B cell (primary cell): ENCODE measurements at places on chromosomes 5 and 9. TPM values are rescaled to one million over a fixed set of nuclear protein-coding genes. Genes with fewer than 3 reads are reported as not detected.

GRCh38 chr5:1824109-1824821 is 23.1 kb downstream of the NDUFS6 start:
- peaks cover 1% of the 10 kb centered on the region for H3K36me3 ChIP-seq
- H3K27ac ChIP-seq = no peak overlapping the region
- no peaks in the 10 kb centered on the region for H3K4me1 ChIP-seq
- no peaks in the 10 kb centered on the region for H3K27me3 ChIP-seq
- H3K4me3 ChIP-seq = no peak overlapping the region

DNA sequence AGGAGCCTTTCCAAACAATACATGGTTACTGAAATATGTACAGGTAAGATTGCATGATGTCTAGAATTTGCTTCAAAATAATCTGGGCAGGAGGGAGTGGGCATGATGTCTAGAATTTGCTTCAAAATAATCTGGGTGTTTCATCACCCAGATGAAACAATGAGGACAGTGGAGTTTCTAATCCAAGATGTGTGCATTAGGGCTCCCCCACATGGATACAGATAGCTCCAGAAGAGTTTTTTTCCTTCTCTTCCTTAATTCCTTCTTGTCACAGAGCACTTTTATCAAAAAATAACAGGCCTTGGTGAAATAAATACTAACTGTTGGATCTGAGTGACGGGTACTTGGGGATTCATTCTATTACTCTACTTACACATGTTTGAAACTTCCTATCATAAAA is 14.9 kb downstream of the ATOX1 start:
- no peak overlapping the region for H3K4me3 ChIP-seq
- no peak overlapping the region for H3K27ac ChIP-seq
- peaks cover 4% of the 10 kb centered on the region for H3K36me3 ChIP-seq
- H3K4me1 ChIP-seq = peaks cover 22% of the 10 kb centered on the region

GRCh38 chr9:26205261-26205660 is 527.0 kb upstream of the TUSC1 start:
- H3K27me3 ChIP-seq = no peaks in the 10 kb centered on the region
- no peak overlapping the region for H3K4me3 ChIP-seq
- DNase-seq = no peak
- H3K4me1 ChIP-seq = no peaks in the 10 kb centered on the region

- H3K4me3 ChIP-seq = no peak overlapping the region
- no peaks in the 10 kb centered on the region for H3K36me3 ChIP-seq
- H3K27me3 ChIP-seq = no peaks in the 10 kb centered on the region
- H3K4me1 ChIP-seq = no peaks in the 10 kb centered on the region
- no peak for DNase-seq
- no peak overlapping the region for H3K27ac ChIP-seq
Measured at GRCh38 chr5:180590543-180591310, 572 bp downstream of the SCGB3A1 start.

DNA sequence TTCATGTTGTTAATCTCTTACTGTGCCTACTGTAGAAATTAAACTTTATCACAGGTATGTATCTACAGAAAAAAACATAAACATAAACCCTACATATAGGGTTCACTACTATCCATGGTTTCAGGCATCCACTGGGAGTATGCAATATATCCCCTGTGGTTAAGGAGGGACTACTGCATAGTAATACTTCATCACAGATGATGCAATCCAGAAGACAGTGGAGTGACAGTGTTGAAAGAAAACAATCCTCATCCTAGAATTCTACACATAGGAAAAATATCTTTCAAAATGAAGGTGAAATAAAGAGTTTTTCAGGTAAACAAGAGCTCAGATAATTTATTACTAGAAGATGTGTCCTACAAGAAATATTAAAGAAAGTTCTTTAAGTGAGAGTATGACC is 105.9 kb downstream of the HOMER1 start:
- H3K27ac ChIP-seq = no peak overlapping the region
- no peaks in the 10 kb centered on the region for H3K4me1 ChIP-seq
- no peaks in the 10 kb centered on the region for H3K36me3 ChIP-seq
- DNase-seq = no peak

MYOT gene
- not detected in 2 replicates for total RNA-seq

DNA sequence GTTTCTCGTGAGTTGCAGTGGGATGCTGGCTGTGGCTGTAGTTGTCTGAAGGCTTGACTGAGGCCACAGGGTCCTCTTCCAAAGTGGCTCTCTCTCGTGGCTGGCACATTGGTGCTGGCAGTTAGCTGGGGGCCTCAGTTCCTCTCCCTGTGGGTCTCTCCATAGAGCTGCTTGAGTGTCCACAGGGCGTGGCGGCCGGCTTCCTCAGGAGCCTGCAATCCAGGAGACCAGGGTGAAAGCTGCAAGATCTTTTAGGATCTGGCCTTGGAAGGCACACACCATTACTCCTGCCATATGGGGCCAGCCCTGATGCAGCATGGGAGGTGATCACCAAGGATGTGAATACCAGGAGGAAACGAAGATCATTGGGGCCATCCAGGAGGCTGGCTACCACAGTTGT is 41.1 kb downstream of the ANKRD33B start:
- no peaks in the 10 kb centered on the region for H3K27me3 ChIP-seq
- H3K4me1 ChIP-seq = peaks cover 35% of the 10 kb centered on the region
- no peak overlapping the region for H3K4me3 ChIP-seq
- H3K36me3 ChIP-seq = no peaks in the 10 kb centered on the region
- DNase-seq = peak; percentile 3

- no peaks in the 10 kb centered on the region for H3K36me3 ChIP-seq
- H3K27ac ChIP-seq = no peak overlapping the region
- H3K27me3 ChIP-seq = no peaks in the 10 kb centered on the region
- no peak overlapping the region for H3K4me3 ChIP-seq
- no peak for DNase-seq
Measured at GRCh38 chr9:114746591-114747346, 59.1 kb downstream of the TNFSF15 start.

- no peak overlapping the region for H3K27ac ChIP-seq
- no peak overlapping the region for H3K4me3 ChIP-seq
- no peaks in the 10 kb centered on the region for H3K27me3 ChIP-seq
- peaks cover 10% of the 10 kb centered on the region for H3K4me1 ChIP-seq
- no peaks in the 10 kb centered on the region for H3K36me3 ChIP-seq
- no peak for DNase-seq
Measured at GRCh38 chr9:20398536-20399338, 223.6 kb downstream of the MLLT3 start.

GRCh38 chr5:8844847-8845246 is 701.0 kb downstream of the SEMA5A start:
- no peaks in the 10 kb centered on the region for H3K4me1 ChIP-seq
- H3K4me3 ChIP-seq = no peak overlapping the region
- H3K27me3 ChIP-seq = no peaks in the 10 kb centered on the region
- H3K27ac ChIP-seq = no peak overlapping the region

GRCh38 chr5:43315682-43316081 is 2.5 kb upstream of the HMGCS1 start:
- H3K27me3 ChIP-seq = no peaks in the 10 kb centered on the region
- H3K4me1 ChIP-seq = peaks cover 18% of the 10 kb centered on the region
- no peak for DNase-seq
- no peak overlapping the region for H3K4me3 ChIP-seq

CFAP77 gene
- not detected in 2 replicates for total RNA-seq

- DNase-seq = no peak
- no peak overlapping the region for H3K4me3 ChIP-seq
- H3K4me1 ChIP-seq = peaks cover 20% of the 10 kb centered on the region
- no peaks in the 10 kb centered on the region for H3K36me3 ChIP-seq
Measured at GRCh38 chr9:121302341-121302740, 34.4 kb downstream of the GSN start.

- H3K36me3 ChIP-seq = no peaks in the 10 kb centered on the region
- no peak overlapping the region for H3K27ac ChIP-seq
- H3K27me3 ChIP-seq = no peaks in the 10 kb centered on the region
- H3K4me1 ChIP-seq = no peaks in the 10 kb centered on the region
- no peak overlapping the region for H3K4me3 ChIP-seq
Measured at GRCh38 chr9:69463497-69464068, 138.6 kb downstream of the ENTREP1 start.

OGN gene
- total RNA-seq = not detected in 2 replicates
